ENCODE measurements at places on chromosomes 16 and 17.

GRCh38 chr16:18969855-18970240 lies 13.9 kb upstream of the TMC7 start:
- H3K4me1 ChIP-seq: peaks cover 5% of the 10 kb centered on the region
- DNase-seq: no peak
- no peaks in the 10 kb centered on the region for H3K27me3 ChIP-seq

- H3K27me3 ChIP-seq: no peaks in the 10 kb centered on the region
- H3K4me3 ChIP-seq: no peak overlapping the region
- H3K27ac ChIP-seq: no peak overlapping the region
- H3K36me3 ChIP-seq: no peaks in the 10 kb centered on the region
Observed at GRCh38 chr16:53848277-53848942, 144.5 kb downstream of the FTO start.

DNA sequence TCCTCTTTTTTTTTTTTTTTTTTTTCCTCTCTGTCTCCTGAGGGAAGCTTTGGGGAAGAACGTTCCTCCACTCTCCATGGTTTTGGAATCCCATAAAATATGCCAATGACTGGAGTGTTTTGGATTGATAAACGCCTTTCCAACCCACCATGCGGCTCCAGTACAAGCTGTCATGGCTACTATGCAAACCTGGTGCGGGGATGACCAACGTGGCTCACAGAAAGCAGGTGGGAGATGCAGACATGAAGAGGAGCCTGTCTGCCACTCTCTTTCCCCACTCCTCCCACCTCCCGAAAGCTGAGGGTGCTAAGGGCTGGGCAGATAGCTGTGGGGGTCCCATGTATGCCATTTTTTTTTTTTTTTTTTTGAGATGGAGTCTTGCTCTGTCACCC lies 69.9 kb upstream of the SEC14L1 start:
- no peak overlapping the region for H3K27ac ChIP-seq
- no peaks in the 10 kb centered on the region for H3K36me3 ChIP-seq
- H3K4me1 ChIP-seq: no peaks in the 10 kb centered on the region

DNA sequence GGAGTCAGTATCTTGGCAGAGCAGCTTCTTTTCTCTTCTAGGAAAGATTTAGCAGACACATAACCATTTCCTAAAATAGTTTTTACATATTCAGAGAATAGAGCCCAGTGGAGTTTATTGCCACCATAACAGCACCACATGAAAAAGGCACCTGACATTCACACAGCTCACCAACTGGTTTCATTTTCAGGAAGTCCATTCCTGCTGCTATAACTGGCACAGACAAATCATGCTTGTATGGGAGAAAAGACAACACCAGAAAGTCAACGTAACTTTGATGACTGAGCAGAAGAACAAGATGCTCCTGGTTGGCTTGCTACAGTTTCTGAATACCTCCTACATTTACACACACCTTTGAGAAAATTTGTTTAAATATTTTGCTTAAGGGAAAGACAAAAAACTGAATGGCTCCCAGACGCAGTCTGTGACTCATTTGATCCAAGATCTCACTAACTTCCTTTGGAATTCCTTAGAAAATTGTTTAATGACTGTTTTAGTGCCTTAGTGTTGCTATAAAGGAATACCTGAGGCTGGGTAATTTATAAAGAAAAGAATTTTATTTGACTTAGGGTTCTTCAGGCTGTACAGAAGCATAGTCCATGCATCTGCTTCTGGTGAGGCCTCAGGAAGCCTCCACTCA lies 1380.6 kb downstream of the CDH8 start:
- H3K27ac ChIP-seq: no peak overlapping the region
- no peaks in the 10 kb centered on the region for H3K27me3 ChIP-seq
- no peaks in the 10 kb centered on the region for H3K36me3 ChIP-seq
- H3K4me1 ChIP-seq: no peaks in the 10 kb centered on the region
- H3K4me3 ChIP-seq: no peak overlapping the region
- DNase-seq: no peak

DNA sequence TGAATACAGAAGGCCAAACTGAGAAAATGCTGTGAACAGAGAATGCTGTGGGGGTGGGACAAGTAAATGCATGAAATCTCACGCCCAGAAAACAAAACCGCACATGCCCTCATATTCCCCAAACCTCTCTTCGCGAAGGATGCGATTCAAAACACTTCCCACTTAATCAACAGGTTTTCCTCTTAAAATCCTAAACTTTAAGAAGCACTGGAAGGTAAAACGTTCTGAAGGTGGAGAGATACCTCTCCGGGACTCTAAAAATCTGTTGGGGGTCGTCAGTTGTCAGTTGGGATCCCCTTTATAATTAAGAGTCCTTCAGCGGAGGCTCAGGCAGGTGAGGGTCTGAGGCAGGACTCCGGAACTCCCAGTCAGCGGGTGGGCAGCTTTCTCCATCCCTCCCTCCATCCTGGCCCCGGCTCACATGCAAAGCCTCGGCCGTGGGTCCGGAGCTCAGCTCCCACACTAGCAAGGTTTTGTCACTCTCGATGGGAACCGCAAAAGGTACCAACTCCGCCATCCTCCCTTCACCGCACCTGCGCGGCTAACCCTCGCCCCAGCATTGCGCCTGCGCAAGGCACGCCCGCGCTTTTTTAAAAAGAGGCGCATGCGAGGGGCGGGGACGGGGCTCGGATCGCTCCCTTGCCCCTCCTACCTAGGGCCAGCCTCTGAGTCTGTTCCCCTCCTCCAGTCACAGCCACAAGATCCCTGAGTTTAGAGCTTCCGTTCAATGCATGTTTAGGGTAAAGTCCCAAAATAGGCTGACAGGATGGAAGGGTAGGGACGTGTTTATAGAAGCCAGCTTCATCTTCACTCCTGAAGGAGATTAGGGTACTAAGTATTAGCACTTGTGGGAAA lies at the start of gene RDM1:
Gene RDM1, minus strand, starts transcription at position 563 of the 855 bp plus-strand sequence. Its CDS starts 46 bp downstream, at position 517.
- DNase-seq: no peak
- H3K27ac ChIP-seq: no peak within 1 kb of the TSS
- H3K4me3 ChIP-seq: peak within 1 kb of the TSS; percentile 34
- H3K4me1 ChIP-seq: peaks cover 14% of the 10 kb centered on the region
- H3K36me3 ChIP-seq: no peaks in the 10 kb centered on the region
- H3K27me3 ChIP-seq: no peaks in the 10 kb centered on the region

DNA sequence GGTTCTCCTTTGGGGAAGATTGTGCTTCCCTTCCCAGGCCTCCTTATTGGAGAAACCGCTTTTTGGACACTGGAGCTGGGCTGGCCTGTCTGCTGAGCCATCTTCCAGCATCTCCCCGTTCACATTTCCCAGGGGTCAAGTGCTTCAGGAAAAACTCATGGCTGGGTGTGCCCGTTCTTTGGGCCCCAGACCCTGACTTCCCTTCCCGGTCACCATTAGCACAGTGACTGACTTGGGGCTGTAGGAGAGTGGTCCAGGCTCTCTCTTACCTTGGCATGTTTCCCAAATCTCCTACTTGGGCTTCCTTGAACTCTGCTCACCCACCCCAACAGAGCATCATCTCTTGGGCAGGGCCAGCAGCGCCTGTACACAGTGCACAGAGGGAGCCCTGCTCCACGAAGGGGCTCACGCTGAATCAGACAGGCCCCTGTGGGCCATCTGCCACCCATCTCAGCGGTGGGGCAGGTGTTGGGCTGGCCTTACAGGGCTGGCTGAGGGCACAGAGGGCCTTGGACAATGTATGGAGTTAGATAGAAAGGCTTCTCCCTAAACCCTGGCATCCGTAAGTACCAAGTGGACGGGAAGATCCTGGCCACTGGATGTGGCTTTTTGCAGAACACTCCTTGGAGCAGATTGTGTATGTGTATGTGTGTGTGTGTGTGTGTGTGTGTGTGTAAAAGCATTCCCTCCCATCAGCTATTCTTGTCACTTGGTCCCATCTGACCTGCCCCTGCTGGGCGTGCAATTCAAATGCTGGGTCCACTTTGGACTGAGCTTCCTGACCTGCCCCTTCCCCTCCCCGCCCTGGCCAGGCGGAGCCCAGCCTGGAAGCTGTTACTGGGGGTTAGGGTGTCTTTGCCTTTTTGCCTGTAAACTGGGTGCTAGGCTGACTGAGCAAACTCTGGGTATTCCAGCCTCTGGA lies 24.9 kb upstream of the CDC42EP4 start:
- no peaks in the 10 kb centered on the region for H3K27me3 ChIP-seq
- H3K4me1 ChIP-seq: peaks cover 63% of the 10 kb centered on the region
- no peaks in the 10 kb centered on the region for H3K36me3 ChIP-seq
- peak overlapping the region; percentile 95 for H3K27ac ChIP-seq
- no peak for DNase-seq

- no peak overlapping the region for H3K4me3 ChIP-seq
- H3K4me1 ChIP-seq: peaks cover 42% of the 10 kb centered on the region
- peak overlapping the region; percentile 95 for H3K27ac ChIP-seq
- DNase-seq: no peak
Observed at GRCh38 chr16:70725912-70726828, 40.3 kb upstream of the MTSS2 start.

DNA sequence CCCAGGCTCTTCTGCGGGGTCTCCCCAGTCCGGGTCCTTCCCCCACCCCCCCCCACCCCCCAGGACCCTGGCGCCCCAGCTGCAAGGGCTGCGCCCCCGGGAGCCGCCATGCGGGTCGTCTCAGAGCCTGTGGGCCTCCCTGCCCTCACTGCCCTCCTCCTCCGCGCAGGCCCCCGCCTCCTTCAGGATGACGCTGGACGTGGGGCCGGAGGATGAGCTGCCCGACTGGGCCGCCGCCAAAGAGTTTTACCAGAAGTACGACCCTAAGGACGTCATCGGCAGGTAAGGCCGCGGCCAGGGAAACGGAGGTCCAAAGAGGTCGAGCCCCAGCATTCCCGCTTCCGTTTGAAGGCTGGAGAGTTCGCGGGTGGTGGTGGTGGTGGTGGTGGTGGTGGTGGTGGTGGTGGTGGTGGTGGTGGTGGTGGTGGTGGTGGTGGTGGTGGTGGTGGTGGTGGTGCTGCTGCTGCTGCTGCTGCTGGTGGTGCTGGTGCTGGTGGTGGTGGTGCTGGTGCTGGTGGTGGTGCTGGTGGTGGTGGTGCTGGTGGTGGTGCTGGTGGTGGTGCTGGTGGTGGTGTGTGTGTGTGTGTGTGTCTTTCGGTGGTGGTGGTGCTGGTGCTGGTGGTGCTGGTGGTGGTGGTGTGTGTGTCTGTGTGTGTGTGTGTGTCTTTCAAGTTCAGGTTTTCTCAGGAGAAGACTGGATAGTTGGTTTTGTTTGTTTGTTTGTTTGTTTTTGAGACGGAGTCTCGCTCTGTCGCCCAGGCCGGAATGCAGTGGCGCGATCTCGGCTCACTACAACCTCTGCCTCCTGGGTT lies 615 bp downstream of the PHKG2 start:
- H3K27me3 ChIP-seq: no peaks in the 10 kb centered on the region
- H3K27ac ChIP-seq: peak overlapping the region; percentile 75
- no peaks in the 10 kb centered on the region for H3K36me3 ChIP-seq
- H3K4me3 ChIP-seq: peak overlapping the region; percentile 92
- no peak for DNase-seq

GRCh38 chr17:6461792-6462524 lies 17.7 kb downstream of the PIMREG start:
- no peak overlapping the region for H3K4me3 ChIP-seq

GRCh38 chr17:65018610-65019316 lies 37.8 kb downstream of the GNA13 start:
- no peaks in the 10 kb centered on the region for H3K27me3 ChIP-seq
- DNase-seq: no peak
- H3K27ac ChIP-seq: peak overlapping the region; percentile 54
- H3K4me1 ChIP-seq: peaks cover 82% of the 10 kb centered on the region
- no peaks in the 10 kb centered on the region for H3K36me3 ChIP-seq

DNA sequence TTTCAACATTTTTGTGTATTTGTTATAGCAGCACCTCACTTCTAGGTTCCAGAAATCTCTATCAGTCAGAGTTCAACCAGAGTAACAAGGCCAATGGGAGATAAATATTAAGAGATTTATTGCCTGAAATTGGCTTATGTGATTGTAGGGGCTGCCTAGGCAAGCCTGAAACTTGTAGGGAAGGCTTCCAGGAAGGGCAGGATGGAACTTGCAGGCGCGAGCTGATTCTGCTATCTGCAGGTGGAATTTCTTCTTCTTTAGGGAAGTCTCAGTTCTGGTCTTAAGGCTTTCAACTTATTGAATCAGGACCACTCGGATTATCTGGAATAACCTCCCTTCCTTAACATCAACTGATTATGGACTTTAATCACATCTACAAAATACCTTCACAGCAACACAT lies 199.5 kb upstream of the NLRP1 start:
- DNase-seq: no peak
- H3K27me3 ChIP-seq: no peaks in the 10 kb centered on the region
- no peaks in the 10 kb centered on the region for H3K36me3 ChIP-seq
- no peaks in the 10 kb centered on the region for H3K4me1 ChIP-seq
- no peak overlapping the region for H3K4me3 ChIP-seq
- no peak overlapping the region for H3K27ac ChIP-seq

DNA sequence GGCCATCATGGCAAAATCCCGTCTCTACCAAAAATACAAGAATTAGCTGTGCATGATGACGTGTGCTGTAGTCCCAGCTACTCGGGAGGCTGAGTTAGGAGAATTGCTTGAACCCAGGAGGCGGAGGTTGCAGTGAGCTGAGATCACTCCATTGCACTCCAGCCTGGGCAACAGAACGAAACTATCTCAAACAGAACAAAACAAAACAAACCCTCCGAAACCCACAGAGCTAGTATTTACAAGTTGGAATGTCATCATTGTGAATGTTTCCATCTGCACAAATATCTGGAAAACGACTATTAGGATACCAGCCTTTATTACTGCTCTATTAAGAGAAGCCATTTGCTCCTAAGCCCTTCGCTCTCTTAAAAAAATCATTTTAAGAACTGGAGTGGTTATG lies 26.0 kb downstream of the SMARCE1 start:
- no peaks in the 10 kb centered on the region for H3K36me3 ChIP-seq
- peaks cover 26% of the 10 kb centered on the region for H3K4me1 ChIP-seq
- H3K27me3 ChIP-seq: no peaks in the 10 kb centered on the region
- H3K27ac ChIP-seq: peak overlapping the region; percentile 18
- no peak for DNase-seq
- no peak overlapping the region for H3K4me3 ChIP-seq

- no peaks in the 10 kb centered on the region for H3K27me3 ChIP-seq
- no peak overlapping the region for H3K4me3 ChIP-seq
- H3K36me3 ChIP-seq: no peaks in the 10 kb centered on the region
- no peaks in the 10 kb centered on the region for H3K4me1 ChIP-seq
Observed at GRCh38 chr17:7084088-7084487, 4.0 kb upstream of the CLEC10A start.

DNA sequence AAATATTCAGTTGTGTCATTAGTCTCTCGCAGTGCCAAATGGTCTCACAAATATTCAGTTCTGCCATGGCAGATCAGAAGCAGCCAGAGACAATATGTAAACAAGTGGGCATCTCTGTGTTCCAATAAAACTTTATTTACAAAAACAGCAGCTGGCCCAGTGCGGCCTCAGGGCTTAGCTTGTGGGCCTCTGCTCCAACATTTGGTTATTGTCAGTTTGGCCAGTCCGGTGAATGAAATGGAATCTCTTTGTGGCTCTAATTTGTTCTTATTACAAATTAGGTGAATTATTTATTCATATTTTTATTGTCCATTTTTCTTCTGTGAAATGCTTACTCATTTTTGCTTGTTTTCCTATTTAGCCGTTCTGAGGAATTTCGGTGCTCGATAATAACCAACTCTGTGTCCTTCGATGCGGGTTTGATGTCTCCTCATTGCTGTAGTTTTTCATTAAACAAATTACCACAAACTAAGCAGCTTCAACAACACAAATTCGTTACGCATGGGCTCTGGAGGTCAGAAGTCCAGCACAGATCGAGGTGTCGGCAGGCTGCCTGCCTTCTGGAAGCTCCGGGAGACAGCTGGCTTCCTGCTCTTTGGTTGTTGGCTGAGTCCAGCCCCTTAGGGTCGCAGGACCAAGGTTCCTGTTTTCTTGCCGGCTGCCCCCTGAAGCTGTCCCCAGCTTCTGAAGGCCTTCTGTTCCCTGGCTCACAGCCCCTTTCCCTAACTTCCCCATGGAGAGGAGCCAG lies 4.1 kb upstream of the SLC38A10 start:
- peaks cover 17% of the 10 kb centered on the region for H3K4me1 ChIP-seq
- H3K27ac ChIP-seq: no peak overlapping the region
- H3K27me3 ChIP-seq: no peaks in the 10 kb centered on the region
- no peak overlapping the region for H3K4me3 ChIP-seq
- H3K36me3 ChIP-seq: no peaks in the 10 kb centered on the region
